ENCODE measurements at places on chromosomes 4 and X. TPM values are rescaled to one million over a fixed set of nuclear protein-coding genes. Genes with fewer than 3 reads are reported as not detected.

SPANXC gene
- total RNA-seq = not detected

ARHGEF9 gene
- 24.7 TPM for total RNA-seq

VCX2 gene
- not detected for total RNA-seq

RELL1 gene
- total RNA-seq = 43.2 TPM

CACNA1F gene
- 1.7 TPM for total RNA-seq

CSAG2 gene
- not detected for total RNA-seq

NKX3-2 gene
- 0.54 TPM for total RNA-seq

CYLC1 gene
- total RNA-seq = not detected

PCDH10 gene
- total RNA-seq = 0.27 TPM

Measured in Peyer's patch (tissue), 4 donors.